Cardiac muscle cell (in vitro differentiated cells and primary cell): ENCODE measurements at places on chromosomes 1 and 21. TPM values are rescaled to one million over a fixed set of nuclear protein-coding genes. Genes with fewer than 3 reads are reported as not detected.
A peak's percentile ranks its signal among the peaks of the same experiment; 100 is the strongest.

GRCh38 chr1:218779341-218780100, 394.2 kb upstream of the LYPLAL1 start:
- H3K27me3 ChIP-seq, result no peaks in the 10 kb centered on the region
- H3K4me3 ChIP-seq, result no peak overlapping the region
- no peaks in the 10 kb centered on the region for H3K36me3 ChIP-seq
- H3K27ac ChIP-seq, result peak overlapping the region; percentile 62
- peaks cover 57% of the 10 kb centered on the region for H3K4me1 ChIP-seq

GRCh38 chr1:216457356-216457755, 34.1 kb upstream of the USH2A start:
- no peak overlapping the region for H3K4me3 ChIP-seq
- H3K27ac ChIP-seq, result no peak overlapping the region
- no peak for DNase-seq

DNA sequence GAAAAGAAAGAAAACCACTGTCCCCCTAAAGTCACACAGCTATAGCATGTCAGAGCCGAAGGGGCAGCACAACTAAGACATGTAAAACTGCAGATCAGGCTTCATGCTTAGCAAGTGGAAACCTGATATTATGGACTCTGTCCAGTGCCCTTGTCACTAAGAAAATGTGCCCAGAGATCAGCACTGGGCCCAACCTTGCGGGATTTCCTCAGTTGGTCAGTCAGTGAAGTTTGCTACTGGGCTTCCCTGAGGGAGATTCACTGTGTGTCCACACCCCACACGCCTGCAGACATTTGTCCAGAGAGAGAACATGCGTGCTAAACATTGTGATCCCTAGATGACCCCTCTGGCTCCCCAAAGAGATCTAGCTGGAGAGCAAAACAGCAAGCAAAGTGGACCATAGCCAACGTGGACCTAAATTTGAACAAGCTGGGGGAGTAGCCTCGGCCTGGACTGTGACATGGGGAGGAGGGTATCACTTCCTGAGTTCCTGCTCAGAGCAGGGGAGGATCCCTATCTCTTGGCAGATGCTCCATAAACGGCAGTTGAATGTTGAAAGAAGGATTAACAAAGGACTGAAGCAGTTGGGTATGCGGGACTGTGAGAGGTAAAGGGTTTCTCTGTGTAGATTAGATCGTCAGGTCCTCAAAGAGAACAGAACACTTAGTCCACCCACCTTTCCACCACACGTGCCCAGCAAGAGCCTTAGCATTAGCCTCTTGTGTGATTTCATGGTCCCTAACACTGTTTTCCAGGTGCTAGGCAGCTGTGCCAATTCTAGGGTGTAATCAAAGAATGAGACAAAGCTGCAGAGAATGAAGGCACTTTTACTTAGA, 53.6 kb downstream of the GLUL start:
- no peaks in the 10 kb centered on the region for H3K36me3 ChIP-seq
- peak; percentile 44 for DNase-seq
- H3K27me3 ChIP-seq, result no peaks in the 10 kb centered on the region
- peaks cover 6% of the 10 kb centered on the region for H3K4me1 ChIP-seq

- no peak overlapping the region for H3K27ac ChIP-seq
- no peak for DNase-seq
- H3K4me1 ChIP-seq, result peaks cover 46% of the 10 kb centered on the region
- no peaks in the 10 kb centered on the region for H3K27me3 ChIP-seq
- H3K36me3 ChIP-seq, result no peaks in the 10 kb centered on the region
Observed at GRCh38 chr1:206468571-206468970, 1.7 kb upstream of the IKBKE start.

- H3K36me3 ChIP-seq, result peaks cover 5% of the 10 kb centered on the region
- H3K4me1 ChIP-seq, result no peaks in the 10 kb centered on the region
- no peak overlapping the region for H3K4me3 ChIP-seq
- H3K27me3 ChIP-seq, result no peaks in the 10 kb centered on the region
- DNase-seq, result no peak
Observed at GRCh38 chr1:15870421-15870820, 22.9 kb downstream of the SPEN start.

DNA sequence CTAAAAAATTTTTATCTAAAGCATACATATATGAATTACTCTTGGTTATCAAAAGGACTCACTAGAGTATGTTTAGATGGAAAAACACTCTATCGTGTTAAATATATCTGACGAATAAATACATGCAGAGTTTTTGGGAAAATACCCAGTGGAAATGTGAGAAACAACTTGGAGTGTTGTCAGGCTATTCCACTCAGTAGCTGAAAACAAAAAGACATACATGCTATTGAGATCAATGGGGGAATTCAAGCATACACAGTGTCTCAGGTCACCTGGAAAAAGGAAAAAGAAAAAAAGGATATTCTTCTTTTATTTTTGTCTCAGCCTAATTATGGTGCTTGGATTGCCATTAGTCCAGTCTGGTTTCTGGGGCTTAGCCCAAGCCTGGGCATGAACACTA, 247.0 kb upstream of the LYPLAL1 start:
- no peaks in the 10 kb centered on the region for H3K4me1 ChIP-seq
- no peaks in the 10 kb centered on the region for H3K27me3 ChIP-seq
- no peak for DNase-seq
- no peak overlapping the region for H3K4me3 ChIP-seq
- no peak overlapping the region for H3K27ac ChIP-seq

DNA sequence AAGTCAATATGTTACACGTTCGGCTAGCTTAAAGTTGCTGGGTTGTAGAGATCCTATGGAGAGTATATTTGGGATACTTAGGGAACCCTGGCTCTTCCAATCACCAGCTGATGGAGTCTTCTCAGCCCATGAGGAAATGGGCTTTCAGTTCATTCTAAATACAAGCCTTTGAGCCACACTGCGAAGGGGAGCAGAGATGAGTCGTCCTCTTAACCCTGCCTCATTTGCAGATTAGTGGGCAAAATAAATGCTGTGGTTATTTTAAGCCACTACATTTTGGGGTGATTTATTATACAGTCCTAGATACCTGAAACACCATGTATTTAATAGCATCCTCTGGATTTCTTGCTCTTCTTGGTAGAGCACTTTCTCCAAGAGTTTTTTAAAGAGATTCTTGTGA, 19.0 kb upstream of the VCAM1 start:
- H3K27ac ChIP-seq, result no peak overlapping the region

DNA sequence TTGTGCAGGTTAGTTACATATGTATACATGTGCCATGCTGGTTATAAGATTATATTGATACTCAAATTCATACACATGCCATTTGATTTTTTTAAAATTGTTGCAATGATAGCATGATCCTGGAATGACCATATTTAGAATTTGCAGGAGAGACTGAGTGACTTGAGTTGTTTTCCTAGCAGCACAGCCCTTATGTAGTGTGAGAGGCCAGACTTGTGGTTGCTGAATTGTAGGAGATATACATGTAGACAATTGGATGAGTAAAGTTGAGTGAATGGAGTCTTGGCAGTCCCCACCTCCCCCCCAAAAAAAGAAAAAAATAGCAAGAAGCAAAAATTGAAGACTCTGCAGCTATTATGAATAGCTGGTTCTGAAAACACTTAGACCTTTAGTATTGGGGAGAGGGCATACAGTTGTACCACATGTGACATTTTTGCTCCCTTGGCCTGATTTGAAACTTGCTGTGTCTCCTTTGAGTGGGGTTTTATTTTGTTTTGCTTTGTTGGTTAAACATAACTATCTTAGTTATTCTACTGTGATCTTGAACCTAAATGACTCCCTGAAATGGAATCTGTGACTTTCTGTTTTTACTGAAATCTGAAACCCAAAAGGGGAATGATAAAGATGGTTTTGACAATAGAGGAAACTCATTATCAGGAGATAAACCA, 280.3 kb downstream of the HMCN1 start:
- DNase-seq, result no peak
- peaks cover 3% of the 10 kb centered on the region for H3K36me3 ChIP-seq
- no peak overlapping the region for H3K27ac ChIP-seq
- H3K4me1 ChIP-seq, result no peaks in the 10 kb centered on the region
- H3K27me3 ChIP-seq, result no peaks in the 10 kb centered on the region
- H3K4me3 ChIP-seq, result no peak overlapping the region

DNA sequence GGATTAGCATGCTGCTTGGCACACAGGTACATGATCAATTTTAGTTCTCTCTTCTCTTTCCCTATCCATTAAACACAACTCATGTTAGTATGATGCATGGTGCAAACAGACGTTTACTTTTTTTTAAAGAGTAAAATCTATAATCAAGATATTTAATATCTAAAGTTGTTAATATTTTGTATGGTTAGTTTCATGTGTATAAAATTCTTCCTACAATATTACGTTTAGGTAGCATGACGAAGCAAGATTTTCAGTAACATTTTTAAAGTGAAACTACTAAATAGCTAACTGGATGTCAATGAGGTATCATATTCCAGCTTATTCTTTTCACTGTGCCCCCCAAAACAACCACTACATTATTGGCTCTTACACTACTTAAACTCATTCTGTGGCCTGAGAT, 36.6 kb downstream of the CNIH4 start:
- DNase-seq, result no peak
- no peaks in the 10 kb centered on the region for H3K4me1 ChIP-seq
- H3K27me3 ChIP-seq, result no peaks in the 10 kb centered on the region
- peaks cover 86% of the 10 kb centered on the region for H3K36me3 ChIP-seq
- no peak overlapping the region for H3K4me3 ChIP-seq
- H3K27ac ChIP-seq, result peak overlapping the region; percentile 25

- no peak overlapping the region for H3K27ac ChIP-seq
- H3K4me3 ChIP-seq, result no peak overlapping the region
- H3K4me1 ChIP-seq, result no peaks in the 10 kb centered on the region
- no peak for DNase-seq
Observed at GRCh38 chr1:12756273-12756672, 10.3 kb downstream of the CFAP107 start.

OXCT2 gene
- polyA plus RNA-seq, result 0.35 TPM in 1 of 2 replicates, not detected in the other

CLCA4 gene
- not detected in 2 replicates for polyA plus RNA-seq

RPTN gene
- polyA plus RNA-seq, result not detected in 2 replicates

MIXL1 gene
- polyA plus RNA-seq, result 8.0 and 11.1 TPM in 2 replicates

KCNA3 gene
- not detected in 2 replicates for polyA plus RNA-seq

CLIC4 gene
- 136 and 221 TPM in 2 replicates for polyA plus RNA-seq

NID1 gene
- polyA plus RNA-seq, result 32.1 and 52.1 TPM in 2 replicates
